WERI-Rb-1 (cell line): ENCODE measurements at places on chromosomes 4 and X.

- DNase-seq: no peak
These were observed 649.6 kb upstream of the DIPK2B start for GRCh38 chrX:45850197-45850774.

- no peak for DNase-seq
These were observed 18.3 kb upstream of the CXCR3 start for GRCh38 chrX:71636438-71637252.

GRCh38 chr4:121156822-121157769, 7.0 kb downstream of the TNIP3 start:
- DNase-seq: peak; percentile 55

DNA sequence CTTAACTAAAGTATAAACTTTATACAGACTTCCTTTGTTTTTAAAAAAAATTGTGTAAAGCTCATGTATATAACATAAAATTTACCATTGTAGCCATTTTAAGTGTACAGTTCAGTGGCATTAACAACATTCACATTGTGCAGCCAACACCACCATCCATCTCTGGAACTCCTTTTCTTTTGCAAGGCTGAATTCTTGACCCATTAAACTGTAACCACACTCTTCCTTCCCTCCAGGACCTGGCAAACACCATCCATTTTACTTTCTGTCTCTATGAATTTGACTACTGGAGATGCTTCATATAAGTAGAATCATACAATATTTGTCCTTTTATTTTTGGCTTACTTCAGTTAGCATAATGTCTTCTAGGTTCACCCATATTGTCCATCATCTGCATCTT, 104.7 kb downstream of the RASL11B start:
- no peak for DNase-seq

DNA sequence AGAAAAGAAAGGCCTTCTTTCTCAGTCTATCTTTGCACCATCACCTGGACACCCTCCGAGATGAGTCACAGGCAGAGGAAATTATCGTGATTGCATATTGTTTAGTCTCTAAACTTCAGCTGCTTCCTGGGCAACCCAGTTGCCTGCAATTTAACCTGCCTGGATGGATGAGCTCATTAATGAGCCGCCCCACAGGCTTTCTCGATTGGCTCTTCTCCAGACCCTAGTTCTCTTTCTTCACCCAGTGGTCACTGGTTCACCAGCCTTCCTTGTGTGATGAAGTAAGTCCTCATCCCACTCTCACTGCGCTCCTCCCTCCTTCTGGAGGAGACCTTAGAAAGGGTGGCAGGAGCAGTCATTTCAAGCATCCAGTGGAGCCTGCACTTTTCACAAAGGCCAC, 94.4 kb downstream of the SOWAHB start:
- no peak for DNase-seq

DNA sequence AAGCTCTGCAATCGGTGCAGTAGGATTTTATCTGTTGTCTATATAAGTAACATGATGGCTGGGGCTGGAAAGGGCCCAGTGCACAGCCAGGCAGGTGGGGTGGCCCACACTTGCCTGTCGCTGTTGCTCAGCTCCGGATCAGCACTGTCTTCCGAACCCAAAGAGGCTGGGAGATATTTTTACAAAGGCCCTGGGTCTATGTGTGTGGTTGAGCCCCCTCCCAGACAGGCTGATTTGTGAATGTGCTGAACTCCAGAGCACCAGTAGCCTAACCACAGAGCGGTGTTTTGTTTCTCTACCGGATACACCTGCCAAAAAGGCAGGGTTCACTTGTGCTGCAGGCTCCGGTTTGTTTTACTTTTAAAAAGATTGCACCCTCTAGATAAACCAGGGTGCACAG, 33.5 kb upstream of the CHRNA9 start:
- DNase-seq: no peak

DNA sequence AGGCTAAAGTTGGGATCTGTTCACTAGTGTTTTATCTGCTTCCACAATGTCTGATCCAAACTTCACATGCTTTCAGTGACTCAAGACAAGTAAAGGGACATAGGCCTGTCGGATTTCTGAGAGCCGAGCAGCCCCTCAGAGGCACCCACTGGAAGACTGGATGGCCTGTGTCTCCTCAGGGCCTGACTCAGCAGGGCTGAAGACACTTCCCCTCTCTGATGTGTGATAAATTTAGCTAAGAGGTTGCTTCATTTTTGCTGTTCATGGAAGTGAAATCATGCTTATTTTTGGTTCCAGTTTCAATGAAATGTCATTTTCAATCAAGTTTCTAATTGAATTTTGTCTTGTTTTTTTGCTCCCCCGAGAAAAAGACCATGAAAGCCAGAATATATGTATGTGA, 93.7 kb downstream of the MXRA5 start:
- DNase-seq: no peak

DNA sequence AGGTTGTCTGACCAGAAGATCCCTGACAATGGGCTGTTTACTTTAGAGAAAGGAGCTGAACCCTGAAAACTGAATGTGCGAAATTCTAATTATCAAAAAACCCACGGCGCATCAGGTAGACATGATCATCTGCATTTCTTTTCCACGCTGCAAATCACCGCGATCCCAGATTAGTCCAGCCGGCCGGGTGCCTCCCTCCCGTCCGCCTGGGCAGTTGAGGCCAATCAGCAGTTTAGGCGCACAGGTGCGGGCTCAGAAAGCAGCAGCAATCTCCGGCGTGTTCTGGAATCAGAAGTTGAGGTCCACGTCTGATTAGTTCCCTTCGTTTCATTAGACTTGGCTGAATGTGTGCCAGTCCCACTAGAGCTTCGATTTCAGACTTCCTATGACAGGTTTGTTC, 73.9 kb downstream of the ACOX3 start:
- no peak for DNase-seq

DNA sequence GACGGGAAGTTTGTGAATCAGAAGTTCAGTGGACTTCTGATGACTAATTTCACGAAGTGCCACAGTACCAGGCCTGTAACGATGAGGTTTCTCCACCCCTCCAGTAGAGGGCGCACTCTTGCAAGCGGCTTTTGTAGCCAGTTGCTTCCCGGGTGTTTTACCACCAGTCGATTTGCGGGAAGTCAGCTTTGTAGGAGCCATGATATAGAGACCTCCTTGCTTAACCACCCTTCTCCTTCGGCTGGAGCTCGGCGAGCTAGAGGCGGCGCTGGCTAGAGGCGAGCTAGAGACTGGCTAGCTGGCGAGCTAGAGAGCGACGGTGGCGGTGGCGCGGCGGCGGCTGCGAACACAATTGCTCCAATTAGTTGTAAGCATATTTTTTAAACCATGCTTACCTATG, 72.0 kb downstream of the IL1RAPL1 start:
- no peak for DNase-seq

GRCh38 chr4:141390571-141390970, 169.9 kb downstream of the ZNF330 start:
- DNase-seq: no peak

- no peak for DNase-seq
These were observed 59.9 kb downstream of the TRIML1 start for GRCh38 chr4:188198982-188199792.

GRCh38 chr4:146063143-146063542, 112.4 kb upstream of the LSM6 start:
- no peak for DNase-seq

- DNase-seq: no peak
These were observed 374.3 kb downstream of the MID1IP1 start for GRCh38 chrX:39175418-39176057.

GRCh38 chr4:88792268-88792781, 94.7 kb upstream of the NAP1L5 start:
- no peak for DNase-seq

GRCh38 chrX:25721564-25721963, 416.6 kb upstream of the MAGEB18 start:
- no peak for DNase-seq

GRCh38 chrX:108417257-108417656, 21.0 kb downstream of the COL4A6 start:
- no peak for DNase-seq

DNA sequence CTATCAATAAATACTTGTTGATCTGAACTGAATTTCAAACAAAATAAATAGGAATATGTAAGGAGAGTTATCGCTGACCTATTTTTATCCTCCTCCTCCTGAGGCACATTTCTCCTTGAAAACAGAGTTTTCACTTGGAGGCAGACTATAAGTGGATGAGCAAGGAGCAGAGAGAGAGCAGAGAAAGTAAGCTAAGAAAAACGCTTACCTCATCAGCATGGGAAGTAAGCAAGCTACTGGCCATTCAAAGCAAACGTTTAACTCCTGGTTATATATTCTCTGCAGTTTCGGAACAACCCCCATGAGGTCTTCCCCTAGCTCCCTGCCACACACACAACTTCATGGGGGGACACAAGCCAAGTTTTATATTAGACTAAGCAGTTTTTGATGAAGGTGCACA, 13.2 kb downstream of the ZDHHC9 start:
- DNase-seq: no peak

- no peak for DNase-seq
These were observed 162.3 kb upstream of the EDNRA start for GRCh38 chr4:147318586-147318985.

GRCh38 chr4:105605493-105605892, 53.1 kb downstream of the ARHGEF38 start:
- no peak for DNase-seq

DNA sequence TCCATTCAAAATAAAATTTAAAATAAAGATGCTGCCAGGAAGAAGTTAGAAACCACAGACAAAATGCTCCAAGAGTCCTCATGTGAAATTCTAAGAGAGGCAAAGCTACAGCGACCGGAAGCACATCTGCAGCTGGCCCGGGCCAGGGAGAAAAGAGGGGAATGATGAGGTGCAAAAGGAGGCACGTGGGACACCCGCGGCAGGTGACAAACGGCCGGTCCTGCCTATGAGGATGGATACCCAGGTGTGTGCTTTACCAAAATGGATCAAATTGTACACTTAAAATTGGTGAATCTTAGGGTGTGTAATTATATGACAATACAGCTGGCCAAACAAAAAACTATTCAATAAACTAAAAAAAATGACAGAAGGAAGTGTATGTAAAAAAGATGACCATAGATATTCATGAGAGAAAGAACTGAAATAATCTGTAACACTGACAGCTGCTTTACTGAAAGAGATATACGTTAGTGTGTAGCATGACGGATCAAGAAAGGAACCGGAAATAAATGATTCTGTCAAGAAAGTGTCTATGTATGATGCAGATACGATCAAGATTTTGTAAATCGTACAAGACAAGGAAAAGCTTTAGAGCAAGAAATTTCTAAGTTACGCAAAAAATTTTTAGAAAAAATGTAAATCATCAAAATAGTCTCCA, 29.5 kb downstream of the PPP2R3B start:
- DNase-seq: no peak

DNA sequence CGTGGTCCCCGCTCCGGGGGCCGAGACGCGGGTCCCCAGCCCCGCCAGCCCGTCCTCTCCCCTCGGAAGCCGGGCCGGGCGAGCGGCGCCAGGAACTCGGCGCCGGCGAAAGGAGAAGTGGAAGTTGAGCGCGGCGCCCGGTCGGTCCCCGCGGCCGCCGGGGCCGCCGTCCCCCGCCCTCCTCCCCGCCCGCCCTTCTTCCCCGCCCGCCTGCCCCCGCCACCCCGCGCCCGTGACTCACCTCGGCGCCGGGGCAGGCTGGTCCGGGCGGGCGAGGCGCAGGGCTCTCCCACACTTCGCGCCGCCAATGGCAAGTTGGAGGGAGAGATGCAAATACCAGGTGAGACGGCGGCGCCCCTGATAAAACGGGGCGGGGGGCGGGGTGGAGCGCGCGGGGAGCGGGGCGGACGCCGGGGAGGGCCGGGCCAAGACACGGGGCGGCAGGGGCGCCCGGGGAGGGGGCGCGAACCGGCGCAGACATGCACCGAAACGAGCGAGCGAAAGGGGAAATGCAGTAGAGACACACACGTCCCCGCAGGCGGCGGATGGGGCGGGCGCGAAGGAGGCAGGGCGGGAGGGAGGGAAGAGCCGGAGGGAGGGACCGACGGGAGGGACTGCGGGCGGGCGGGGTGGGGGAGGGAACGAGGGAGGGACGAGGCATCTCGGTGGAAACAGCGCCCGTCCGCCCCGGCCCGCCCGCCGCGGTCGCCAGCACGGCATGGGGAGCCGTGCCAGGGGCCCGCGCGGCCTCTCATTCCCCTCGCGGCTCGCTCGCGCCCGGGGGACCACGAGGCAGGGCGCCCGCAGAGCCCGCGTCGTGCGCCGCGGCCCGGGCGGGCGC, at the start of gene ELF4:
ELF4 (minus strand) TSS at position 119 of the 841 bp plus-strand sequence. CDS start 29,167 bp downstream, outside the sequence.
- peak; percentile 43 for DNase-seq

DNA sequence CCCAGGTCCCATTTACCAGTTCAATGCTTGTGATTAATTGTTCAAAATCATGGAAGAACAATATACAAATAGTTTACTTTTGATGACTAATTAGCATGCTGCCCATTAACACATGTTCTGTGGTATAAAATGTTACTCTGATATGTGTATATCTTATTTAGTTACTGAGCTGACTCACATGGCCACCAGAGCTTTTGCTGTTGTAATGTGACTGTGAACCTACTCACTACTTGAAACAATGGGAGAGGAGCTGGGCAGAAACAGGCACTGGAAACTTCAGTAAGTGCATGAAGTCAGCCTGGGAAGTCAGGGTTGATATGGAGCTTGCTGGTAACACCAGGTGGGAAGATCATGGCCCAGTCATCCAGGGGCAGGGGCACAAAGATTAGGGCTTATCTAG, 72.7 kb upstream of the MAD2L1 start:
- DNase-seq: no peak

- DNase-seq: no peak
These were observed 69.5 kb downstream of the PLAC1 start for GRCh38 chrX:134588806-134589205.

DNA sequence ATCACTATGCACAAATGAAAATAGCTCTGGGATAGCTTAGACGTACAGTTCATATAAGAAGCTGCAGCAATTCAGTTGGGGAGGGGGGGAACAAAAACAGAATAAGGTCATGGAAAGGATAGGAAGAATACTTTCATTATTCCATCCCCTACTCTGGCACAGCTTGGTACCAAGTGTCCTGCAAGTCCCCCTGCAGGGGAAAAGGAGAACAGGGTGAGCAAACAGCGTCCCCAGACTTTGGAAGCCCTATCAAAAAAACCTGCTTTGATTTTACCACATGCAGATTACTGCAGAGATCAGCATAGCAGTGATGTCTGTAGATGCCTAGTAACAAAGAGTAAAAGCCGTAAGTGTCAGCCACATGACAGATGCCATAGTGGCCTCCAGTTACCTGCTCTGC, 209.4 kb upstream of the NEIL3 start:
- no peak for DNase-seq

- no peak for DNase-seq
These were observed 4.3 kb downstream of the CLGN start for GRCh38 chr4:140423106-140423505.

- no peak for DNase-seq
These were observed 867.6 kb upstream of the PCDH7 start for GRCh38 chr4:29852537-29852936.

GRCh38 chrX:112120721-112121120, 38.1 kb upstream of the TRPC5 start:
- DNase-seq: no peak

- DNase-seq: no peak
These were observed 19.9 kb upstream of the CYBB start for GRCh38 chrX:37759878-37760418.

DNA sequence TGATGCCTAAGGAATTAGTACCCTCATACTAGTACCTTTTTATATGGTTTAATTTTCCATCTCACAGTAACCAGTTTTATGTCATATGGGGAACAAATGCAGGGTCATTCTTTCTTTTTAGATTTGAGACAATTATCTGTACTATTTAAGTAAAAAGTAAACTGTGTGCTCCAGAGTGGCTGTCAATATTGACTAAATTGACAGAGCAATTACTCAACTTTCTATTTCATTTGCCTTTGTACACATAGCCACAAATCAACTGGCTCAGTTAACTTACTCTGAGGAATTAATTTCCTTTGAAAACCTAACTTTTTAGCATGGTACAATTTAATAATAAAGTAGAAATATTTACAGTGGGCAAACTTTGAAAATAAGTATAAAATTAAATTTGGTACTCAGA, 28.5 kb upstream of the TEX13C start:
- DNase-seq: no peak
